ENCODE measurements at places on chromosomes 7 and 10. TPM values are rescaled to one million over a fixed set of nuclear protein-coding genes. Genes with fewer than 3 reads are reported as not detected.

DNA sequence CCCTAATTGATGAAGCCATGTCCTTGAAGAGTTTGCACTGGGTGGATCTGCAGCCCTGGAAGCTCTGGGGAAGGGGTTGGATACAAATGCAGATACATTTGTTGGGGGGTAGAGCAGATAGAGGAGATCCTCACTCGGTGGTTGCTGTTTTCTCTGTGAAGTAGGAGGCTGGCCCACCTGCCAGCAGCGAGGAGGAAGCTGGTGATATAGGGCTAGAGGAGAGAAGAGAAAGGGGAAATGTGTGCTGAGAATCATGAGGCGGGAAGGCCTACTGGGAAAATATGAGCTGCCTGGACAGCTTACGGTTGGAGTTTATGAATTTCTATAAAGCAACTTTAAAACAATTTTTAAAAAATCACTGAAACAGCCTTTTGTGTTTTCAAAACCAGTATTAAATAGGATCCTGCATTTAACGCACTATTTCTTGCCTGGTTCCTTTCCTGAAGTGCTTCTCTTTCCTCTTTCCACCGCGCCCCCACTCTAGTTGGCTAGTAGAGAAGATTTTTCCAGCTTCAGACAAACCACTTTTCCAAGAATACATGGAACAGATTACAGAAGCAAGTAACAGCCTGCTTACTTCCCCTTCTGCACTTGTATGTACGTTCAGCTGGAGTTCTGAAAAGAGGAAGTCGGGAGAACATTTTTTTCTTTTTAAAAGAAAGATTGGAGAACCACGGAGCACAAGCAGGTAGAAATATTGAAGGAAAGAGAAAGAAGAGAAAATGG, 100.6 kb upstream of the GLCCI1 start:
- no peak for DNase-seq

Gene GRM3
- total RNA-seq, result not detected

Gene VCL
- 256 TPM for total RNA-seq

DNA sequence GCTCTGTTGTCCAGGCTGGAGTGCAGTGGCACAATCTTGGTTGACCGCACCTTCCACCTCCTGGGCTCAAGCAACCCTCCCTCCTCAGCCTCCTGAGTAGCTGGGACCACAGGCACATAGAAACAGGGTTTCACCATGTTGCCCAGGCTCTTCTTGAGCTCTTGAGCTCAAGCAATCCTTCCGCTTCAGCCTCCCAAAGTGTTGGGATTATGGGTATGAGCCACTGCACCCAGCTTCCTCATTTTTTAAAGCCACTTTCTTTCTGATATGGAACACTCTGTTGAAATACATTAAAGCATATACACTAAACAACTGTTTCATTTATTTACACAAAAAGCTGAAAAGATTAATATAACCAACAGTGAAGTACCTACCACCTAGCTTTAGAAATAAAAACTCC, 117.2 kb downstream of the CLEC2L start:
- no peak for DNase-seq

DNA sequence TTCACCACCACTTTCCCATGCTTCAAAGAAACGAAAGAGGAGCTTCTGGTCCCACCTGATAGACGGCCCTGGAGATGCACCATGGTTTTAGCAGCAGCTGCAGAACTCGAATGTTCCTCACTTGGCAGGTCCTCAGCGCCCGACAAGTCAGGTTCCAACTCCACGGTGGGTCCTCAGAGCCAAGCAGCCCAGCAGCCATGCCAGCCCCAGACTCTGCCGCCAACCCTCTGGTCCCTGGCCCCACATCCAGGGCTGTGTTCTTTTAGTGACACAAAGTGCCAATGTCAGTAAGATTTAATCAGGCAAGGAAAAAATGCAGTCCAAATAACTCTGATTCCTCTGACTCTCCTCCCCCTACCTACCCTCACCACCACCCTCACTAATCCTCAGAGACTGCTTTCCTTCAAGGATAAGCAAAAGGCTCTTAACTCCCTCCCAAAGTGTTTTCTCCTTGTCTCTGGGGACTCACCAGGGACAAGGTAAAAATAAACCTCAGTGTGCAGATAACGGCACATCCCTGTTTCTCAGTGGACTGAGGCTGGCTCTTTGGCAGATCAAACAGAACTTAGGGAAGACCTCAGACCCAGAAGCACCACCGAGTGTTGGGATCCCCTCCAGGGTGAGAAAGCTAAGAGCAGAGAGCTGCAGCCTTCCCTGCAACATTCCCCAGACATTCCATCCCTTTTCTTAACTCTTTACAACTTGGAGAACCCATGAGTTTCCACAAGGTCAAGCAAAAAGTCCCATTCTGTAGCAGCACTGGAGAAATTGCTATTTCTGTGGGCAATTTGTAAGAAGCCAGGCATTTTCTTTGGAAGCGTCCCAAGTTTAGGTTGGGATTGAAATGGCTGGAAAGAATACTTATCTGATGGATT, 358.9 kb downstream of the FRMD4A start:
- DNase-seq, result no peak

DNA sequence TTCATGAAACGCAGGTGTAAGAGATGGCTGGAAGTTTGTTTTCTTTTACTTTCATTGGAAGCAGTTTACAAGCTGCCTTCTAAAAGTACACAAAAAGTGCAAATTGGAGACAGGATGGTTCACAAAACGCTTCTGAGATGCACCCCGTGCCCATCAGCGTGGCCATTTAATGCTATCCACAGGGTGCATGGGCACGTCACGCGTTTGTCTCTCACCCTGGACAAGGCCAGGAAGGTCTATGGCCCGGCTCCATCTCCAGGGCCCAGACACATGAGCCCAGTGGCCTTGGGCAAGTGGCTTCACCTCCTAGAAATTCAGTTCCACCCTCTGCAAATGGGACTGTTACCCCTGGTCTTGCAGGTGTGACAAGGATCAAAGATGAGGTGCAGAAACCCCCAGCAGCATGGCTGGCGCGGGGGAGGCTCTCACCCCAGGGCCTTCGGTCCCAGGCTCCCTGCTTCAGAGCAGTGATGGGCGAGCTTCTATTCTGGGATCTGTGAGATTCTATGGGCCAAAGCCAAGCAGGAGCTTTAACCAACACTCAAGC, 60.8 kb upstream of the EBF3 start:
- DNase-seq, result no peak

- no peak for DNase-seq
Measured at GRCh38 chr7:132125096-132125495, 451.2 kb downstream of the PLXNA4 start.

DNA sequence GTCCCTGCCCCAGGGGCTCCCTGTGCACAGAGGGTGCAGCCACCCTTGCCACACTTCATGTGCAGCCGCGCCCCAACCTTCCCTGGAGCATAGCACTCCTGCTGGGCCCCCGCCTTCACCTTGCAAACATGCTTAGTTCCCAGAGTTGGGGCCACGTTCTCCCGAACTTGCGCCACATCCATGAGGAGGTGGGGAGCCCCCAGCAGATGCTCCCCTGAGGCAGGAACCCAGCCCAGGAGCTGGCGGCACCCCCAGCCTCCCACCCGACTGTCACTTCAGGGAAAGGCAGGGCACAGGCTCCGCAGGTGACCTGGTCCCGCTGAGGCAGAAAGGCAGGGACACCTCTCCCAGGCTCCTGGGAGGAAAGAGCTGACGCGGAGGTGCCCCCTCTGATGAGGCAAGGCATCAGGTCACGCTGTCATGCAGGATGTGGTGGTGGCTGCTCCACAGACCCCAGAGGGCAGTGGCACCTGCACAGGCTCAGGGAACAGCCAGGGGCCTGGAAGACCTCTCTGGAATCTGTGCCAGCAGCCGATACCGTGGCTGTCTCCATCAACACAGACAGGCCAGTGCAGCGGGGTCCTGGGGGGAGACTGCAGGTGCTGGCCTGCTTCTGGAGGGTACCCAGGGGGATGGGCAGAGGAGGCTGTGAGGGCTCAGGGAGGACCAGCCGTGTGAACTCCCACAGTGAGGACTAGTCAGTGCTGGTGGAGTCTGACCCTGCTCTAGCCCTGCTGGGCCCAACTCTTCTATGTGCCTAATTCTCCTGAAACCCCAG, 221.3 kb downstream of the MAD1L1 start:
- DNase-seq, result no peak
